DND-41 (cell line): ENCODE measurements at places on chromosomes 12 and 14.

DNA sequence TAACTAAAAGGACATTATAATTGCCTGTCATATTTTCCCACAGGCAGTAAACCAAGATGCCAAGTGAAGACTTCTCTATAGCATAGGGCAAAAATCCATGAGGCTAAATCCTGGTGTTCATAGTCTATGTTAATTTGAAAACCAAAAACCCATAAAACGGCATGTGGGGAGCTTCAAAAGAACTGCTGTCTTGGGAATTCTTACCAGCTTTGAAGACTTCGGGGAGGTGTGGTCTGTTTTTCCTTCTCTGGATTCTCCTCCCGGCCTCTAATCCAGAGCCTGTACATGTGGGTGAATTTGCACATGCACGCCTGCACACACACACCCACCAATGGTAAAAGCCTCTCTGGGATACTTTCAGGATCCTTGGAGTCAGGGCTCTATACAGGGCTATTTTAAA, 61.9 kb upstream of the IFNG-AS1 start:
- DNase-seq, result no peak

- DNase-seq, result no peak
Measured at GRCh38 chr12:15650399-15651128, 138.6 kb downstream of the EPS8 start.

GRCh38 chr12:103877934-103878510, 37.0 kb upstream of the NT5DC3 start:
- peak; percentile 67 for DNase-seq

DNA sequence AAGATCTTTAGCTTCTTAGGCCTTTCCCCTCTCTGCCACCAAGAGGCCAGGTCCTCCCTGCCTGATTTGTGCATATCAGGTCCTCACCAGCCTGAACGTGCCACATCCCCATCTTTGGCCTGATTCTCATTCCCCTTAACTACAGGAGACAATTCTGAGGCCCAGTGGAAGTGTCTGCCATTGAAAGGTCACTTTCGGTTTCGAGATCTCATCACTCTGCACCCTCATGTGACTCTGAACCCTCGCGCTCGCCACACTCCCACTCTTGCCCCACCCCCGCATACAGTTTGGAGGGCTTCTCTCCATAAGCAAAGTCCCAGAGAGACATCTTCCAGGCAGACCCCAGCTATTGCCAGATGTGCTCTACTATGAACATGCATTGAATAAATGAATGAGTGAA, 189.0 kb downstream of the NTF3 start:
- no peak for DNase-seq

DNA sequence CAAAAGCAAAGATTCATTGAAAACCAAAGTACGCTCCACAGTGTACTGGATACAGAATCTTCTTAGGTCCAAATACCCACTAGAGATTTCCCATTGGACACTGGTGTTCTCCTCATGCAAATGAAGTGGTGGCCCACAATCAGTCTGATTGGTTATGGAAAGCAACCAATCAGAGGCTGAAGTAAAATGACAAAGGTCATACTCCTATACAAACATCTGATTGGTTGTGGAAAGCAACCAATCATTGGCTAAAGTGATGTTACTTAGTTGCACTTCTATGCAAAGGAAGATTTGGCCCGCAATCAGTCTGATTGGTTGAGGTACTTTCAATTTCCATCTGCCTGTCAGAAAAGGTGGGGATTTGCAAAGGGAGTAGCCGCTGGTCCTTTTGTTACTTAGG, 1.3 kb upstream of the WASHC3 start:
- DNase-seq, result no peak

DNA sequence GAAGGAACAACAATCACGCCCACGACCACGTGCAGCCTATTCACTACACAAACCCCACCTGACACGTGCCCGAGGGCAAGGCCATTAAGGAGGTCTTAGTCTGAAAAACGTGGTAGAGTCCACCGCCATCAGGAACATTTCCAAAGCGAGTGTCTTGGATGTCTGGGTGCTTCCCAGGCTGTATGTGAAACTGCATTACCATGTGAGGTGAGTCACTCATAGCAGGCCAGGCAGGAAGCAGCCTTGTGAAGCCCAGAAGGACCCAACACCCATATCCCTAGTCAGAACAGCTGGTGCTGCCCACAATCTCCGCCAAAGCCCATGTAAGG, 3.3 kb upstream of the KRT79 start:
- no peak for DNase-seq

- DNase-seq, result peak; percentile 13
Measured at GRCh38 chr12:51926718-51927117, 19.4 kb downstream of the ACVRL1 start.

- no peak for DNase-seq
Measured at GRCh38 chr12:92503971-92504593, 198.7 kb upstream of the PLEKHG7 start.

GRCh38 chr14:94474581-94475031, 1.4 kb downstream of the SERPINA9 start:
- DNase-seq, result no peak

DNA sequence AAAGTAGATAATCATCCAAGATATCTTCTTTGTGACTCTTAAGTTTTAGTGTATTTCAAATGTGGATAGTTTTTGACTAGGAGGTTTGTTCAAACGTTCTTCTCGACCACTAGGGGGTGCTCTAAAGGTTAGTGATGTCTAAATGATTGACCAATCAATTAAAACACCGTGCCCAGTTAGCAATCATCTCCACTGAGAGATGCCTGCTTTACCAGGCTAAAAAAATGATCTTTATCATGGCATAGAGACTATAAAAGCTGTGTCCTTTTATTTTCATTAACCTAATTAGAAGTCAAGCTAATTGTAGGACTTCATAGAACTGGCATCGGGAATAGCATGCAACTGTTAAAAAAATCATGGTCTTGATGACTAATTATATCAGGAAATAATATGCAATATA, 153.9 kb downstream of the PRKCH start:
- no peak for DNase-seq

DNA sequence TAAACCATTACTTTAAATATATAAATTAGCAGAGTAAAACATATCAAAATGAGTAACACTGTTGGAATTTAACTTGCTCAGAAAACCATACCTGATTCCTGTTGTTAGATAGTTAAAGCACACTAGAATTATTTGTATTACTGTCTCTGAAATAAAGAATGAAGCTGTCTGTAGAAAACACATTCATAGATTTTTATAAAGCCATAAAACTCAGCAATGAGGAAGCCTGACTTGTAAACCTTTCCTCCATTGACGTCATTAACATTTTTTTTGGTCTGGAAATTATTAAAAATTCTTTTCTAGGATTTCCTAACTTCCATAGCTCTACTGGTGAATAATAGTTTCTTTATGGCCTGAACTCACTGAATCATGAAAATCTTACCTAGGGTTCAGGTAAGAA, 147.6 kb downstream of the BRMS1L start:
- no peak for DNase-seq

GRCh38 chr14:21267431-21267845, 1.8 kb downstream of the HNRNPC start:
- DNase-seq, result no peak

DNA sequence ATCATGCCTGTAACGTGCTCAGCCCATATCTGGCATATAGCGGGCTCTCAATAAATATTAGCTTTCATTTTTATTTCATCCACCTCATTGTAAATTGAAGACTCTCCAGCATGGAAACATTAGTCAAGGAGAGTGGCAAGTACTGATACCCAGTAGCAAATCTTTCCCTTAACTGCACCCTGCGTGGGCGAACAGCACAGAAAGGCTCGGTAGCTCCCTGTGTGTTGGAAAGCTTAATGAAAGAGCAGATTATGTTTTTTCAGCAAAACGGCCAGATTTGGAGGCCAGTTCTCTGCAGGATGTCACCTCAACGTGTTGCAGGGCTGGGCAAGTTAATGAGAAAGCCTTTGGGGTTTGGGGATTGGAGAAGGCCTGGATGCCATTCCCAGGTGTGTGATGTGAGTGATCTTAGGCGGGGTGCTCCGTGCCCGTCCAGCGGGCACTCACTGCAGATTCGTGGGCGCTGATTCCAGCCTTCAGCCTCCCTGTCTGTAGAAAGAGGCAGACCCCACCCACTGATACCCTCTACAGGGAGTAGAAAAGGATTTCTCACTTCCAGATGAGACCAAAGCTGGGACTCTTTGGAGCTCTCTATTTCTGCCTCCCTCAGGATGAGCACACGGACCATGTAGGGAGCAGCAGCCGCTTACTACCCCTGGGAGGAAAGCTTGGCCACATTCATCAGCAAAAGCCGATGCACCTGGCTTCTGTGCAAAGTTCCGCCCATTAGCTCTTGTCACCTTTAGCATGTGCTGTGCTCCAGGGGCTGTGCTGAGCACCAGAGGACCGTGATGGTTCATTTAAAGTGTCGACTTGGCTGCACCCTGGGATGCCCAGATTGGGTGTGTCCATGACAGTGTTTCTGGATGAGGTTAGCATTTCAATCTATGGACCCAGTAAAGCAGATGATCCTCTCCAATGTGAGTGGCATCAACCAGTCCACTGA, 29.1 kb downstream of the C14orf132 start:
- DNase-seq, result no peak

DNA sequence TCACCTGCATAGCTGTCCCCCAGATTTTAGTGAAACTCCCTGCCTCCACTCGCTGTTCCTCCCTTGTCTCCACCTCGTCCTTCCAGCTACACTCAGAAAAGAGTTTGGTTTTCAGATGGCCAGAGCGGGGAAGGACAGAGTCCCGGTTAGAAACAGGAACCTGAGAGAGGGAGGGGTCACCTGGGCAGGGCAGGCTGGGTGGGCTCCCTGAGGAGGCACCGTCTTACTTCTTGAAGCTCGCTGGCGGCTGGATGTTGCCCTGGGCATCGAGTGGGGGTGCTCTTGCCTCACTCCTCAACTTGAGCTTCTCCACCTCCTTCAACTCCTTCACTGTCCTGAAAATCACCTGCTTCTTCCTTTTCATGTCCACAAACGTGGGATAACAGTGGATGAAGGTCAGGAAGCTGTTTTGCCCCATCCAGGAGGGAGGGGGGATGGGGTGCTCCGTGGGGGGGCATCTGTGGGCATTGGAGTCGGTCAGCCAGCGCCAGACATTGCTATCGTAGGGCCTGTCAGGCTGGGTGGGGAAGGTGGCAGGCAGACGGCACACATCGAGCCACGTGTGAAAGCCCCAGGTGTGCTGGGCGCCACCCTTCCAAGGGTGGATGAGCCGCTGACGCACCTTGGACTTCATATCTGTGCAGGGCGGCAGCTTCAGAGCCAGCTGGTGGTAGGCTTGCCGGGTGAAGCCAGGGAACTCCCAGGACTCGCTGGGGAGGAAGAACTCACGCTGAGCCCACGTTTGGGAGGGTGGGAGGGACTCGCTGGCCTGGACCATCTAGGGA, 2.0 kb downstream of the TEX52 start:
- DNase-seq, result no peak

- no peak for DNase-seq
Measured at GRCh38 chr14:75499084-75499875, 23.0 kb upstream of the BATF start.

DNA sequence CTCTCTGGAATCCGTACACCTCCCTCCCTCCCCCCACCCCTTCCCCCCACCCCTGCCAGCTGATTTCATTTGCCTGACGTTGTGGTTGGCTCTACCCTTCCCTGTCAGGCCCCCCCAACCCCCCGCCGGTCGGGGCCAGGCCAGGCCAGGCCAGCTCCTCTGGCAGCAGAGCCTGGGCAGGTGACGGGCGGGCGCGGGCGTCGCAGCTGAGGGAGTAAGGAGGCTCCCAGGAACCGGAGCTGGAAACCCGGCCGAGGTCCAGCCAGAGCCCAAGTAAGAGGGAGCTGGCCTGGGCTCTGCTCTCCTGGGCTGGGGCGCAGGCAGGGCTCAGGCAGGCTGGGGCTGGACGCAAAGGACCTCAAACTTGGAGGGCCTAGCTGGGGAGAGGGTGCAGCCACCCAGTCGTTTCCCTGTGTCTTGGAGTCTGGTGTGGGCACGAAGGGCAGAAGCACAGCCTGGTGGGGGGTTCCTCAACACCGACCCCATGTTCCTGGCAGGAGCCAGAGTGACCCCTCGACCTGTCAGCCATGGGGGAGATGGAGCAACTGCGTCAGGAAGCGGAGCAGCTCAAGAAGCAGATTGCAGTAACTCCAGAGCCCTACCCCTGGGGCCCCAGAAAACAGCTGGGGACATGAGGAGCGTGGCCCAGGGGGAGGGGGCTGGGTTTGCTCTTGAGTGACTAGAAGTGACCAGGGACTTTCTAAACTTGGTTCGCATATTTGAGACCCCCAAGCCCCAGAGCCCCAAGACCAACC, at the start of gene GNB3:
TSS of gene GNB3 (plus strand) at position 165 of the 755 bp plus-strand sequence. CDS start at position 528, 363 bp downstream.
- no peak for DNase-seq

GRCh38 chr14:63046339-63047268, 1.3 kb upstream of the KCNH5 start:
- no peak for DNase-seq

GRCh38 chr12:80892597-80893445, 44.9 kb downstream of the LIN7A start:
- DNase-seq, result no peak

DNA sequence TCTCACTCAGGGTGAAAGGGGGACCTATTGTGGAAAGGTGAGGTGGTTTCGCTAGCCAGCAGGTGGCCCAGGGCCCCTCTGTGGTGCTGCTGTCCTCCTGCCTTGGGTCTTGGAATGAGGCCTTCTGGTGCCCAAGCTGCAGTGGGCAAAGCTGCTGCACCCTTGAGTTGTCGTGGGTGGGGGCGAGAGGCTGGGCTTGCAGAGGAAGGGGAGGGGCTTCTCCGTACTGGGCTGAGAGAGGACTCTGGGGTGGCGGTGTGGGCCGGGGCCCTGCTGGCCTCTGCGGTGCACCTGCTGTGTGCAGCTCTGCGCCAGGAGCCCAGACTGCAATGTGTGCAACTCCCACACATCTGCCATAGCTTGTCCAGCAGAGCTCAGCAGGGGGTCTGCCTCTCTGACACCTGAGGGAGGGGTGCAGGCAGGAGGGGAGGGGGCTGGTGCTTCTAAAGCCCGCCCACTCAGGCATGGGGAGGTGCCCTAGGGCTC, 145.8 kb downstream of the KIF26A start:
- DNase-seq, result no peak

- DNase-seq, result no peak
Measured at GRCh38 chr14:58722441-58722840, 84.7 kb downstream of the DACT1 start.
